ENCODE measurements at places on chromosomes 4 and X.
A peak's percentile ranks its signal among the peaks of the same experiment; 100 is the strongest.

DNA sequence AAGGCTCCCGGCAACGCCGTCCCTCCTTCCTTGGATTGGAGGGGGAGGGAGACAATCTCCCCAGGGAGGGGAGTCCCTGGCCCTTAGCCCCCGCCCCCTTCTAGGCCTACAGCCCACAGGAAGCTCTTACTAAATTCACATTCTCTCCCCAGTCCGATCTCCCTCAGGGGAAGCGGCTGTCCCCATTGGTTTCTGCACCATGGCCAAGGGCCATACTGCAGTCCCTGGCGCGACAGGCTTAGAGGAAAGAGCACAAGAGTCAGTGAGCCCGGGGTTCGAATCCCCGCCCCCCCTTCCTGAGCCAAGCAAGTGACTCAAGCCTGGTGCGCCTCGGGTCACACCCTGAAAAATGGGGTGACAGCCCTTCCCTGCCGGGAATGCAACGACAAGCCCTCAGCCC lies 1.1 kb downstream of the ABLIM2 start:
- peak; percentile 31 for DNase-seq

DNA sequence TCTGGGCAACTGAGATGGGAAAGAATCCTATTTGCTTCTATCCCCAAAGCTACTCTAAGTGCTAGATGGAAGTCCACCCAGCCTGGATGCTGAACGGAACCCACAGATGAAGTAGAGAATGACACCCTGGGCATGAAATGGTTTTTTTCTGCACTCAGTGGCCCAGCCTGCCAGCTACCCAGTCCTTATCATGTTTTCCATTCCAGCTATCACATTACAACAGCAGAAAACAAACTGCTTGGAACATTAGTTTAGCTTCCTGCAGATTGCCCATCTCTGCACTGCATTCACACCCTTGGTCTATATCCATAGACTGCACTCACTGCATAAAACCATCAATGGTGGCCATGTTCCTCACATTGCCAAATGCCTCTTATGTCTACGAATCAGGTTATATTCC lies 79.1 kb downstream of the NYX start:
- DNase-seq, result no peak

DNA sequence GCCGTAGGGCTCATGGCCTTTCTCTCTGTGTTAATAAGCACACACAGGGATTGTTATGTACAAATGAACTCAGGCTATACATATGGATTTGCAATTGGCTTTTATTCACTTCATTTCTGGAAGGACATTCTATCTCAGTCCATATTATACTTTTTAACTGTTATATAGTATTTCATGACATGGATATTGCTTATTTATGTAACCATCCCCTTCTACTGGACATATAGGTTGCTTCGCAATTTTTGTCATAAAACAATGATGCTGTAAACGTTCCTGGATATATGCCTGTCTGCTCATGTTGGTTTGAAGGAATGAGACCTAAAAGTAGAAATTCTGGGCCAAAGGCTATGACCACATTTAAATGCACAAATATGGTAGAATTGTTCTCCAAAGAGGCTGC lies 158.1 kb downstream of the BCOR start:
- no peak for DNase-seq

- no peak for DNase-seq
Measured at GRCh38 chr4:140408974-140409373, 18.5 kb downstream of the CLGN start.

DNA sequence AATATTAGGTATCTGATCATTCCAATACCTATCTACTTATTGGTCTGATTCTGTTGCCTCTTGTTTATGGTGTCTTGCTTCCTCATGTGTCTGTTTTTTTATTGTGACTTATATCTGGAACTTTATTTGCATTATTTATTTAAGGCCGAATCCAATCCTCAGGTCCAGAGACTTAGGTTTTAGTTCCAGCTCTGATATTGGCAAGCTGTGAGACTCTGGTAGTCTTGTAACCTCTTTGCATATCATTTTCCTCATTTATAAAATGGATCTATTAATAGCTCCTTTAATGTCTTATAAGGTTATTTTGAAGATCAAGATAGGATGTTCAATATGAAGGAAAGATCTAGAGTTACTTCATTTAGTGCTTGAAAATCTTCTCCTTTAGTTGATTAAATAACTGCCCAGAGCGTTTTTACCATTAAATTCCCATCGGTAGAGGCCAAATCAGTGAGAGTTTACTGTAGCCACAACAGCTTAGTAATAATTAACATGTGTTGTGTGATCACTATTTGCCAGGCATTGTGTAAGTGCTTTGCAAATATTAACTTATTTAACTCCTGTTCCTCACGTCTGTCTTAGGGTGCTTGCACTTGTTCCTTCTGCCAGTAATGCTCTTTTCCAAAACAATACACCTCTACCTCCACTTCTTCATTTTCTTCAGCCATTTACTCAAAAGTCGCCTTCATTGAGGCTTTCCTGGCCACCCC lies 82.2 kb downstream of the CC2D2A start:
- DNase-seq, result no peak

DNA sequence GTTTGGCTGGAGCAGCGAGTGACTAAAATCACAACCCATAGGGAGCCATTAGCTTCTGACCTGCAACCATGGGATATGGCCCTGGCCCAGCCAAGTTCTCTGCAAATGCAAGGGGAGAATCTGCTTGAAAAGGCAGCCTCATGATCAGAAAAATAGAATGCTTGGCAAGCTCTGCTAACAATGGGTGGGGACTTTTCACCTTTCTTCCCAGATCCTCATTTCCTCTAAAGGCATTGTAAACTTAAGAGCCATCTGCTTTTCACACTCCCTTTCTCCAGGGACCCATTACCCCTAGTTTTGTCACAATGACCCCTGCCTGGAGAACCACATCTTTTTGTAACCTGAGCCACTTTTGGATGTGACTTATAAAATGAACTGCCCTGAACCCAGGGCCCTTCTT lies 104.3 kb downstream of the PARM1 start:
- no peak for DNase-seq
